Activated naive CD4-positive, alpha-beta T cell treated with Interleukin-2 at 50 U/mL for 16 hours (primary cell): ENCODE measurements at places on chromosomes 6 and 20.

- no peak for DNase-seq
Measured at GRCh38 chr6:167113047-167113754, 9.7 kb upstream of the CCR6 start.

- no peak for DNase-seq
Measured at GRCh38 chr6:137236581-137237355, 17.6 kb upstream of the IFNGR1 start.

DNA sequence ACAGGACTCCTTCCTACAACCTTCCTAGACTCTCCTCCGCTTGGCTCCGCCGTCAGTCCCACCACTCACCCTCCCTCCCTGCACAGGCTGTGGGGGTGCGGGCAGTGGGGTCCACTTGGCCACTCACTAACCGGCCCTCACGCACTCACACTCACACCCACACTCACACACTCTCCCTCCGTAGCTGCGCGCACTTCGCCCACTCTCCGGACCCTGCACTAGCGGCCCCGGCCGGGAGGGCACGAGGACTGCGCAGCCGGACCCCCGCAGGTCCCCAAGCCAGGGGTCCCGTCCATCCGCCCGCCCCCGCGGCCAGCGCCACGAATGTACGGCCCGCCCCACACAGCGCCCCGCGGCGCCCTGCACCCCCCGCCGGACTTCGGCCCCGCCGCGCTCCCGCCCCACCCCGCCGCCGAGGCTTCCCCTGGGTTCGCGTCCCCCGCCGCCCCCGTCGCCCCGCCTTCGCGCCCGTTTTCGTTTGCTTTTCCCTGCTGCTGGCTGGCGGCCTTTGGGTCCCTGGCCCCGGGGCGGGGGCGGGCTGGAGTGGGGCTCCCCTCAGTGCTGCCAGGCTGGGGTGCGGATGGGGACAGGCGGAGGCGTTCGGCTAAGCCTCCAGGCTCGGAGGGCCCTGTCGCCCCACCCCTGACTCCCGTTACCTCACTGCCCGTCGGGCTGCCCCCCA lies 23.0 kb upstream of the SLC22A7 start:
- peak; percentile 40 for DNase-seq

DNA sequence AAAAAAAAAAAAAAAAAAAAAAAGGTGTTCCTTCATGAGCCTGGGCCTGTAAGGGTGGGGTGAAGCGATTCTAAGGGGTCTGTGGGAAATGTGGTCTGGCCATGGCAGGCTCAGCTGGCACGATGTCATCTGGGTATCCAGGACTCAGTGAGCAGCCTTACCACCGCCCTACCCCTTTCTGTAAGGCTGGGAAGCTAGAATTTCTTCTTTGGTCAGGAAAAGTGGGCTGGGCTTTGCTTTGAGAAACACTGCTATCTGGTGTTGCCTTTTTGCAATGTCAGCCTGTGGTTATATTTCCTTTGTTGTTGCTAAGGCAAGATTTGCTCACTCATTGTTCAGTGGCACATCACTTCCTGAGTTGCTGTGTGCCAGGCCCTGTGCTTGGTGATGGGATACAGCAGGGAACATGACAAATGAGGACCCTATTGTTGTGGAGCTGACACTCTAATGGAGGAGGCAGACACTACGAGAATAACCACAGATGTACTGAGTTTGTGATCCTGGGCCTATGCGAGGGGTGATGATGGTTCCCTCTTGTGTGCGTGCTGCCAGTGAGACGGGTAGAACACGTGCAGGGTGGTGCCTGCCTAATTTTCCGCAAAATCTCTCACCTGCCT lies 45.9 kb upstream of the ZNFX1 start:
- DNase-seq: peak; percentile 18

- peak; percentile 63 for DNase-seq
Measured at GRCh38 chr20:63641146-63641791, 12.0 kb downstream of the STMN3 start.

DNA sequence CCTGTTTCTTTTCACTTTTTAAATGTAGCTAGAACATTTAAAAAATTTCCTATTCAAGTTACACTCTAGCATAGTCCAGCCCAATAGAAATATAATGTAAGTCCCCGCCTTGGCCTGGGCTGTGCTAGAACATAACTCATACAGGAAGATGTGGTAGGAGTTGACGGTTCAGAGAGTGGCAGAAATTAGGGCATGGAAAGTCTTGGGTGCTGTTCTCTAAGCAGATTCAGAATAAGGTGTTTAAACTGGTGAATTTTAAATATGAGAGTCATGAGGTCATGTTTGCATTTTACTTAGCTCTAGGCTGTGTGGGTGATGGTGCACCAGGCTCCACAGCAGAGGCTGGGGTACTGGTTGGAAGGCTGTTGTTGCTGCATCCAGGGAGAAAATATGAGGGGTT lies 256.5 kb downstream of the FARS2 start:
- peak; percentile 50 for DNase-seq

DNA sequence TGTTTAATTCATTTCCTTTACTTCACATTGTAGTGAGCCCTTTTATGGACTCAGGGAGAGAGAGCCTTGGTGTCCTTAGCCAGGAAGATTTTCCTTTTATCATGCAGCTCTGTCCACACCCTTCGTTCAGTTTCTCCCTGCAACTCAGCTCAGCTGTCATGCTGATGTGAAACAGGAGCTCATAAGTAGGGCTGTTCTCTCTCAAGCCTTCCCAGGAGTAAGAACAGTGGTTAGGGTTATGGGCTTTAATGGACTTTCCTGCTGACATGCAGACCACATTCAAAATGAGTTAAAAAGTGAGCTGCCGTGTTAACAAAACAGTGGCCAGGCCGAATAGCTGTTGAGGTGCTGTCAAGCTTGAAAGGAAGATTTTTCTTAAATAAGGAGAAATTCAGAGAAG lies 104.1 kb downstream of the BCKDHB start:
- no peak for DNase-seq

DNA sequence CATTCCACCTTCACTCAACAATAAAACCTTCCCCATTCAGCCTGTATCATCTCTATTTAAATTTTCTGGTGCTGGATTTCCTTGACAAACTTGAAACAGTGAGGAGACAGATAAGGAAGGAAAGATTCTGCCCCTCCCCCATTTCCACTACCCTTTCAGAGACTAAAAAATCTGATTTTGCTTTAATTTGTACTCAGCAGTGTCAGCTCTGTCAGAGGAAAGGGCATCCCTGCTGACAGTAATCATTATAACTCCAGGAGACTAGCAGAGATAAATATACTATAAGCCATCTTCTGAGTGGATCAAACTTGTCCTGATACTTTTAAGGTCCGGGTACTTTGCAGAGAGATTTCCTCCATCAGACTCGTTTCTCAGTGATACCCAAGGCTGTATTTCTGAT lies 155.6 kb downstream of the SAMD5 start:
- no peak for DNase-seq

GRCh38 chr6:15630202-15630601 lies 32.6 kb downstream of the DTNBP1 start:
- DNase-seq: no peak

DNA sequence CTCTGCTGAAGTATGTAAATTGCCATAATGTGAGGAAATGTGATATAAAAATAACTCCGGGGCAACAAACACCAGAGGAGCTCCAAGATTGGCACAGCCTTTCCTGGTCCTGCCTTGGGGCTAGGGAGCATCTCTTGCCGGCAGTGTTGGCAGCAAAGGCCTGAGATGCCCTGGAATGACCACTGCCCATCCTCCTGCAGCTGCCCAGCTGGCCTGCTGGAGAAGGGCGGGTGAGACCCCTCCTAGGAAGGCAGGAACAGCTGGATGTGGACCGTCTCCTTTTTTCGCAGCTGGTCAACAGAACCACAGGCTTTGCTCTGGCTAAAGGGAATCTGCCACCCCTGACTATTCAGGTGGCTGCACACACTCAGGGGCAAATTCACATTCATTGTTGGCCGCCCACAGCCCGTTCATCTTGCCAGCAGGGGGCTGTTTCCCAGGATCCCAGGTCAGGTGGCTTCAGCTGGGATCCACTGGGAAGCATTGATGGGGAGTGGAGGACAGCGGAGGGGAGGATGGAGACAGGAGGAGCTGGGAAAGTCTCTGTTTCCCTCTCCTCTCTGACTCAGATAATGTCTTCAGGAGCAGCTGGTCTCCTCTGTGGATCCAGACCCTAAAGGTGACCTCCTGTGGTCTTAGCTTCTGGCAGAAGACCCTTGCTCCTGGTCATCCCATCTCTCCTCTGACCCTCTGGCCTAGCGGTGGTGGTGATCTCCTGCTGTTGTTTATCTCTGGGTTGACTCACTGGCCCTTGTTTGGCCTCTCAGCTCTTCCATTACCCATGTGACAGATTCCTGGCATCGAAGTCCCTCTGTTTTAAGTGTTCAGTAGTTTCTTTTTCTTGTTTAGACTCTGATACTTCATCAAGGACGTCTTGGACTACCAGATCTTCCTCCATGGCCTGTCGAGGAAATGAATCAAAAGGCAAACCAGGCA lies 336.7 kb downstream of the DHX35 start:
- DNase-seq: no peak

GRCh38 chr20:34703424-34704176 lies 544 bp upstream of the TP53INP2 start:
- peak; percentile 7 for DNase-seq

DNA sequence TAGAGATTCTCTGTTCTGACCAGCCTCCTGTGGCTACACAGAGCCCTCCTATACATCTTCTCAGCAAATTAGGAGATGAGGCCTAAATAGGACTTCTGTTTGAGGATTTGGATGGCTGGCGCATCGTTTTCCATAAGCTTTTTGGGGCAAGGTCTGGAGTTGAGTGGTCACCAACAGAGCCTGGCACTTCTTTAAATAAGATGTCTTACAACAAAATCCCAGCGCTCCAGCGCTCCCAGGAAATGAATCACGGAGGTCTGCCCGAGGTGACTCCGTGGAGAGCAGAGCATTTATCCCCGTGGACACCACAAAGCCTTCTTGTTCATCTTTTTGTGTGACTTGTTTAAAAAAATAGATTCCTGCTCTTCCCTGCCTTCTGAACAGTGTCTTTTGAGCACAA lies 75.3 kb downstream of the GNAS-AS1 start:
- no peak for DNase-seq

- no peak for DNase-seq
Measured at GRCh38 chr20:61138566-61138965, 113.5 kb upstream of the CDH4 start.

GRCh38 chr6:132969196-132969595 lies 154.8 kb downstream of the RPS12 start:
- DNase-seq: no peak

- DNase-seq: no peak
Measured at GRCh38 chr6:131910219-131910589, 41.0 kb downstream of the CCN2 start.

GRCh38 chr6:40520678-40521077 lies 66.5 kb downstream of the LRFN2 start:
- DNase-seq: no peak

GRCh38 chr20:20440481-20440880 lies 72.6 kb downstream of the INSM1 start:
- no peak for DNase-seq

DNA sequence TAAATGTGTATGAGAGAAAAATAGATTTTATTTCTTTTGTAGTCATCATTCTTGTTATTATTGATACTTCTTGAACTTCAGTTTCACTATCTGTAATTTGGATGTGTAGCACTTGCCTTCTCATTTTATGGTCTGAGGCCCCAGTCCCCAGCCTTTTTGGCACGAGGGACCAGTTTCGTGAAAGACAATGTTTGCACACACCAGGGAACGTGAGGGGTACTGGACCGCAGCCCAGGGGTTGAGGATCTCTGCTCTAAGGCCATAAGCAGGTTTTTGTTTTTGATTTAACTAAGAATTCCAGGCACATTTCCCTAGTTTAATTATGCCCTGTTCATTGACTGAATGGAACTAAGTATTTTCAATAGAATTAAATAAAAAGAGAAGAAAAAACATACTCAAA lies 261.5 kb downstream of the BMP2 start:
- DNase-seq: no peak

DNA sequence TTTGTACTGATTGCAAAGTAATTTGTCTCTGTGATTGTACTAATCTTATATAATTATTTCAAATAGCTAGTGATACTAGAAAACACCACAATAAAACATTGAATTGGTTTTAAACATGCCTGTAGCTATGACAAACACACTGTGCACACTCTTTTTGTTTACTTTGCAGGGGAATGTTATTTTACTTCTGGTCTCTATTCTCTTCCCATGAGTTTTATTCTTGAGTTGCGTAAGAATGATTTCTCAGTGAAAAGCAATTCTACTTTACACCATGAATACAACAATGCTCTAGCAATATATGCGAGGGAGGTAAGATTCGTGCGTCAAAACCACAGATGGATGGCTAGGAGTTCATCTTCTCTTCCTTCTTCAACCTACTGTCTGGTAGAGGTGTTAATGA lies 68.4 kb upstream of the PHACTR1 start:
- DNase-seq: no peak

DNA sequence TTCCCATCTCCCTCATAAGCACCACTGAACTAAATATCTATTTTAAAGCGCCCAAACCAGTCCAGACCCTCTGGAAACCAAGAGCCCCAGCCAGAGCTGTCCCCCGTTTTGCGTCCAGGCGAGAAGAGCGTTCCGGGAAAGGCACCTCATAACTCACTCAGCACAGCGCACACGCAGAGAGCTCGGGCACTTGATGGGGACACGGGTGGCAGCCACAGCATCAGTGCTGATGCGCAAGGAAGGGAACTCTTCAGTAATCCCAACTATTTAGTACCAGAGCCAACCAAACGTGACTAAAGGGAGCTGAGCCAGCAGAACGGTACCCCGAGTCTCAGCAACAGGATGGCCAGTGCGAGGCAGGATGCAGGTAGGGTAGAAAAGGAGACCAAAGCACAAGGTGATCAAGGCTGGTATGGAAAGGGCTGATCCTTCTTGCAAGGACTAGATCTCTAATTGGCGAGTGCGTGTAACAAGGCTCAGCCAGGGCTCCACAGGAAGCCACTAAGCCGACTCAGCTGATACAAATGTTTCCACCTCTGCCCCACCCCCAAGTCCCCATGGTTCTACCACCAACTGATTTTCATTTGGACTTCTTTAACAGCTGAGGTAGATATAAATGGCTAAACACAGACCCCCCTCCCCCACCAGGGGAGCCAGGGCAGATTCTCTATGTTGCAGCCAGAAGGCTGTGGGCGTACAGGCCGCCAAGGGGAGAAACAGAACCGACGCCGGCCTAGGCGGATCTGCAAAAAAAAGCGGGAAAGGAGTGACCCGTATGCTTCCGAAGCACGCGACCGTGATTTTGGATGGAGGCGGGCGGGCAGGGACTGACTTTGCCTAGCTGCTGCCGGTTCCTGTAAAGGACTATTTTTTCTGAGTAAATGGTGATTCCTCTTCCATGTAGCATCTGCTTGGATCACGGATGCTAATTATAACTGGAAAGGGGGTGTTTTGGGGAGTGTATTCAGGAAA lies 183.5 kb upstream of the COL21A1 start:
- no peak for DNase-seq

GRCh38 chr6:168037242-168037641 lies 39.8 kb downstream of the KIF25 start:
- DNase-seq: no peak

- no peak for DNase-seq
Measured at GRCh38 chr20:53081916-53082863, 110.0 kb downstream of the TSHZ2 start.

DNA sequence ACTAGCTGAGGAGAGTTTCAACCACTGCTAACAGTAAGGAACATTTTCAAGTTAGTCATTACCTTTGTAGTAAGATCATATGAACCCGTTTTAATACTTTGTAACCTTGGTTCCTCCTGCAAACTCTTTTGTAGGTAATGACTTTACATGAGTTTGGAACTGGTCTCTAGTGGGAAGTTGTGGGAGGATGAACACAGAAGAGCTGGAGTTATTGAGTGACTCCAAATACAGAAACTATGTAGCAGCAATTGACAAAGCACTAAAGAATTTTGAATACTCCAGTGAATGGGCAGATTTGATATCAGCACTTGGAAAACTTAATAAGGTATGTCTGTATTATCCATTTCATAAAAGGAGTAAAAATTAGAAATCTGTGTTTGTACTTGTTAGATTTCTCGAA lies 29.3 kb downstream of the DOP1A start:
- DNase-seq: no peak

GRCh38 chr6:89323511-89323971 lies 8.4 kb upstream of the GABRR2 start:
- no peak for DNase-seq
